ENCODE measurements at places on chromosomes 5 and 9. TPM values are rescaled to one million over a fixed set of nuclear protein-coding genes. Genes with fewer than 3 reads are reported as not detected.

The TYRP1 gene
- total RNA-seq, result 0.46 TPM

DNA sequence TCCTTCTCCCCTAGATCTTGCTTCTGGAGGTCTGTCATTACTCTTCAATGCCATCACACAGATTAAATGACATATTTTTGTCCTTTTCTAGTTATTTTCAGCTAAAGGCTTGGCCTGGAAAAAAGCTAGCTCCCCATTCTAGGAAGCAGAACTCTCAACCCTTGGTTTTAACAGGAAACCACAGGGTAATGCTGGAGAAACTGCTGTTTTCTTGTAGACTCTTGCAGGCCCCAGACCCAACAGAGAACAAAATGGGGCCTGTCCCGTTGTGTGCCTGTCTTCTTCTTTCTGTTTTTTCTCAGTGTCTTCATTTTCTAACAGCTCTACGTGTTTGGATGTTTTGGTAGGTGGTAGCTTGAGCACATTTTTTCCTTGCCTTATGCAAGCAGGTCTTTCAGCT is 21.5 kb downstream of the DCANP1 start:
- no peak for ATAC-seq

The LECT2 gene
- not detected for total RNA-seq

- ATAC-seq, result no peak
Measured at GRCh38 chr5:119176785-119177184, 105.9 kb downstream of the DMXL1 start.

The PTGES gene
- total RNA-seq, result 4.3 TPM

The LAMC3 gene
- total RNA-seq, result 0.14 TPM

The ZFP37 gene
- 4.0 TPM for total RNA-seq

The NSG2 gene
- total RNA-seq, result 137 TPM

The THG1L gene
- 9.6 TPM for total RNA-seq

DNA sequence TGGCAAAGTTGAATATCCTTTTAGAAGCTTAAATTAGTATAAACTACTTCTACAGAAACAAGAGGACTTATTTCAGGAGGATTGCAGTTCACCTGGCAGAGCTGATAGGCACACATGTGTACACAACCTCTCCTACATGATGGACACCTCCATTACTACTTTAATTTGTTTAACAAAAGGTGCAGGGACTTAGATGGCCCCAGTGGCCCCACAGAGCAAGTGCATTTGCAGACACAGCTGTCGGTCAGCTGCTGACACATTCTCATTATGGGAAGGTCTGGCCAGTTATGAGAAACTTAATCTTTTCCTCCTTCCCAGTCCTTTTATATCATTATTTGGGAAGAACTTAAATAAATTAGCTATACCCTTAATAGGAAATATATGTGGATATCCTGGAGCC is 28.3 kb downstream of the TDRD7 start:
- ATAC-seq, result no peak
